ENCODE measurements at places on chromosomes 12 and 14. TPM values are rescaled to one million over a fixed set of nuclear protein-coding genes. Genes with fewer than 3 reads are reported as not detected.

Gene SERPINA5
- not detected for total RNA-seq

Gene FOXG1
- total RNA-seq, result not detected

DNA sequence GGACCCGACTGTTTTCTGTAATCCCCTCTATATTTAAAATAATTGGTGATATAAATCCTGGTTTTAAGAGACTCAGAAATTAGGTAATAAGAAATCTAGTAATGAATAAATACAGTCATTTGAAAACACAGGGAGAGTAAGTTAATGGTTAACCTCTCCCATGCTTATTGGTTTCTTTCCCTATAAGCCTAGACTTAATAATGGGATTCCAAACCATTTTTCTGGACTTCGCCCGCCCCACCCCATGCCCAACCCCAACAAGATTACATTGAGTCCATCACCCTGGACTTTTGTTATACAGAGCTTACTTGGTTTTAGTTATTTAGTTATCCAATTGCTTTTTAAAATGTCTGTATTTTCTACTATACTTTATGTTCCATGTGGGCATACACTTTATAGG, 98.7 kb downstream of the WIF1 start:
- DNase-seq, result no peak

GRCh38 chr12:125282921-125283320, 217.7 kb downstream of the AACS start:
- DNase-seq, result no peak

Gene RPL10L
- not detected for total RNA-seq

DNA sequence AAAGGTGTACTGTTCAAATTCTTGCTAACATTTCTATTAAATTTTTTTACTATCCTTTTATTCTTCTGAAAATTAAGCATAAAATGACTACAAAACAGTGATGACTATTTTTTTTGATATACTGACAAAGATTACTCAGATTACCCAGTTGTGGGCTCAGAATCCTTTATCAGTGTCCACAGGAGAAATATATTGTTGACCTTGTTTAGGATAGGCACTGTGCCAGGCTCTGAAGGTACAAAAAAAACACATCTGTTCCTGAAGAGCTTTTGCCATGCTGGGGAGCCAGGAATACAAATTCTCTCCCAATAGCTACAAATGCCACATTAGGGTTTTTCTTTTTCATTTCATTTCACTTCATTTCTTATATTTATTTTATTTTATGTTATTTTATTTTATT, 26.9 kb upstream of the GCH1 start:
- DNase-seq, result no peak

DNA sequence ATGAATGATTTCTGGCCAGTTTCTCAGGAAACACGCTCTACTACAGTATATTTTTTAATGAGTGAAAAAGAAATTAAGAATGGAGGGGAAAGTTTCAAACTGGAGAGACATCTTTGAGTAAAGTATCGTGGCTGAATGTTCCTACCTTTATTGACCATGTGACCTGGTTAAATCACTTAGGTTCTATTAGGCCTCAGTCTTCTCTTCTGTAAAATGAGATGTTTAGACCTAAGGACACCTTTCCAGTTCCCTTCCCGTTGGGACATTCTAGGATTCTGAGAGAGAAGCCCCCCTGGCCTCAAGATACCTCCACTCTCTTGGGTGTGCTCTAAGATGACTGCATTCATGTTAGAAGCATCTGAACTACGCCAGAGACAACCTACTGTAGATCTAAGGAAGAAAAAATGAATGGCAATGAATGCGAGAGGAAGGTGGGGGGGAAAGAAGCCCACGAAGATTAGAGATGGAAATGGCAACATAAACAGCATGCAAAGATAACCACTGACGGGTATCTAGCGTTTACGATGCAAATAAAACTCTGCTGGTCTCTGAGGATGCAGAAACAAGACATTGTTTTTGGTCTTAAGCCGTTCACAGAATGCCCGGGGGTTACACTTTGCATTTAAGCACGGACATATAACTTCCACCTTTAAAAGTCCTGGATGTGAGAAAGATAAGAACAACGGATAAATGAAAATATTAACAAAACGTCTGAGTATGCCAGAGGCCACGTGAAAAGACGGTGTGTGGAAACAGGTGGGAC, 599 bp upstream of the CPSF6 start:
- no peak for DNase-seq

Gene LUM
- total RNA-seq, result not detected

Gene CMAS
- 47.3 TPM for total RNA-seq

DNA sequence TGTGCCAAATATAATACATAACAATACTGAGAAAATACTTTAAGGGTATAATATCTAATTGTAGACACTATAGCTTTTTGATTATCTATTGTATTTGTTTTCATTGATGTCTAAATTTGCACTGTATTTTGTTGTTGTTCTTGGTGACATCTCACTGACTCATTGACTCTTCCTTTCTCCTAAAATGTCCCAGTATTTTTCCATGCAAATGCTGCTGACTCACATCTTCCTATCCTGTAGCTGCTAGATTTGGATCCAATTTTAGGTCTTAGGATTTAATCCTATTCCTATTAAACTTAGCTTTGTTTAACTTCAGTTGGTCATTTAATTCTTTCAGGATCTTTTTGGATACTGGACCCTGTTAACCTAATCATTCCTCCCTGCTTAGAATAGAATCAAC, 148.5 kb downstream of the TMTC2 start:
- DNase-seq, result no peak

GRCh38 chr12:129949651-129950050, 45.8 kb upstream of the TMEM132D start:
- no peak for DNase-seq

- no peak for DNase-seq
Observed at GRCh38 chr14:34060651-34060999, 109.8 kb upstream of the EGLN3 start.

Gene TAS2R7
- total RNA-seq, result not detected

GRCh38 chr14:64755781-64756221, 51.6 kb downstream of the PLEKHG3 start:
- DNase-seq, result peak; percentile 42

DNA sequence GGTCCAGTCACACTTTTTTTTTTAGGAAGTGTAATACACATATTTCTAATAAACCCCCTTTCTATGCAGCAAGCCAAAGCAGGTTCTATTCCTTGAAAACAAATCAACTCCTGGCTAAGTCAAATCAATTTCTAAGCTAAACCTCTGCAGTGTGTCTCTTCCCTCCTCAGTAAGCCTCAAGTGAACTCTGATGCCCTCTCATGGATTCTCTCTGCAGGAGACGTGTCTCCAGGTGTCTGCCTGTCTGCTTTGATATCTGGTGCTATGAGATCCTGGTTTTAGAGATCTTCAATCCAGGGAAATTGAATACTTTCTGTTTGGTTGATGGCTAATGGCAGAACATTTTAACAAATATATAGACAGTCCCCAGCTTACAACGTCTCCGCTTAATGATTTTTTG, 791.7 kb downstream of the AACS start:
- no peak for DNase-seq

GRCh38 chr14:91956616-91957015, 9.1 kb upstream of the FBLN5 start:
- DNase-seq, result no peak

Measured in activated naive CD4-positive, alpha-beta T cell treated with anti-CD3 and anti-CD28 coated beads for 36 hours (primary cell).